ENCODE measurements at places on chromosomes 7 and 10.

- no peak overlapping the region for H3K27ac ChIP-seq
- H3K4me1 ChIP-seq, result no peaks in the 10 kb centered on the region
- H3K4me3 ChIP-seq, result no peak overlapping the region
Observed at GRCh38 chr7:155847821-155848435, 35.7 kb upstream of the SHH start.

GRCh38 chr7:15929411-15929810, 242.9 kb upstream of the MEOX2 start:
- no peaks in the 10 kb centered on the region for H3K27me3 ChIP-seq
- DNase-seq, result no peak
- H3K4me3 ChIP-seq, result no peak overlapping the region
- H3K36me3 ChIP-seq, result peaks cover 4% of the 10 kb centered on the region
- H3K27ac ChIP-seq, result no peak overlapping the region

GRCh38 chr10:73899423-73899822, 11.5 kb upstream of the PLAU start:
- no peaks in the 10 kb centered on the region for H3K36me3 ChIP-seq
- H3K4me1 ChIP-seq, result no peaks in the 10 kb centered on the region
- no peak overlapping the region for H3K27ac ChIP-seq
- no peak overlapping the region for H3K4me3 ChIP-seq
- no peak for DNase-seq

DNA sequence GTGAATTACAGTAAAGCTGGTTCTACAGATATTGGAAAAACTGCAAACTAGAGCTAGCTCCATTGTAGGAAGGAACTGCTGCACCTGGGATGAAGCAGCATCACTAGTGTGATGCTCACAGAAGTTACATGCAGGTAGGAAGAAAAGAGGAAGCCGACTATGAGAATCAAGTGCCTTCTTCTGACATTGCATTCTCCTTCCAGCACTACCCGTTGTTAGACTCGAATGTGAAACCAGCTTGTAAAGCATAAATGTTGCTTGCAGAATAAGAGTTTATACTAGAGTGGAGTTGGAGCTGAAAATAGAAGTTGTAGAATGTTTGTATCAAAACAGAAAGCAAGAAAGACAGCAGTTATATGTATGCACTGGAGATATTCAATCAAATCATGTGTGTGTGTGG, 49.9 kb downstream of the TRIM24 start:
- H3K27ac ChIP-seq, result peak overlapping the region; percentile 62
- H3K4me1 ChIP-seq, result peaks cover 16% of the 10 kb centered on the region
- H3K36me3 ChIP-seq, result peaks cover 31% of the 10 kb centered on the region
- DNase-seq, result no peak

GRCh38 chr7:24786941-24787340, 29.7 kb upstream of the GSDME start:
- DNase-seq, result no peak
- no peak overlapping the region for H3K27ac ChIP-seq
- H3K27me3 ChIP-seq, result no peaks in the 10 kb centered on the region
- no peaks in the 10 kb centered on the region for H3K4me1 ChIP-seq
- no peak overlapping the region for H3K4me3 ChIP-seq

Measured in glutamatergic neuron (in vitro differentiated cells).